Fibroblast of skin of left quadriceps (primary cell): ENCODE measurements at places on chromosomes 6 and 20.

DNA sequence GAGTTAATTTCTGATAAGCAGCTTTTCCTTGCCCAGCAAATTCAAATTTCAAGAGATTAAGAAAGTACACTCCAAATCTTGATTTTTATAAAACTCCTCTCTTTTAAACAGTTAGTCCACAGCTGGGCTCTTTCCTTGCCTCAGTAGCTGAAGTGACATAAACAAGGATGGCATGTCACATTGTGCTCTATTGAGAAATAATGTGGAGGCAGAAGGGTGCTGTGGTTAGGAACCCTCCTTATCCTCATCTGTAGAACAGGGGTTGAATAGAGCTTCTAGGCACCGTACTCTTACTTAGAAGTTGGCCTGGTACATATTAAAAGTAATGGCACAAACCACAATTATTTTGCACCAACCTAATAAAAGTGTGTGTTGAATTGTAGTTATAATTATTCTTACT lies 70.3 kb downstream of the RSPO3 start:
- DNase-seq, result no peak

DNA sequence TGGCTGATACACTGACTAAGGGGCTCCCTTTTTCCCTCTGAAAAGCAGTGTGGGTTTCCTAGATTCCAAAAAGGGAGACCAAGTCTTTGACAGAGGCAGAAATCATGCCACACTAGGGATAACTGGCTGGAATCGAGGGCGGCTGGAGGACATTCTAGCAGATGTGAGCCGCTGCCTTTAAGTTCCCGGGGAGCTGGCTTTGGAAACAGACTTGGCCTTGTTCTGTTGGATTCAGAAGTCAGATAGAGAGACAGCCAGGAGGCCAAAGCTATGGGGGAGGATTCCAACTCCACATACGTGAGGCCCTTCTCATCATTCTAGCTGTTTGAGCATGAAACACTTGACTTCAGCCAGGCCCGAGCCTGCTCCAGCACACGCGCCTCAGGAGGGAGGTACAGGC lies 109.9 kb upstream of the FOXC1 start:
- no peak for DNase-seq

DNA sequence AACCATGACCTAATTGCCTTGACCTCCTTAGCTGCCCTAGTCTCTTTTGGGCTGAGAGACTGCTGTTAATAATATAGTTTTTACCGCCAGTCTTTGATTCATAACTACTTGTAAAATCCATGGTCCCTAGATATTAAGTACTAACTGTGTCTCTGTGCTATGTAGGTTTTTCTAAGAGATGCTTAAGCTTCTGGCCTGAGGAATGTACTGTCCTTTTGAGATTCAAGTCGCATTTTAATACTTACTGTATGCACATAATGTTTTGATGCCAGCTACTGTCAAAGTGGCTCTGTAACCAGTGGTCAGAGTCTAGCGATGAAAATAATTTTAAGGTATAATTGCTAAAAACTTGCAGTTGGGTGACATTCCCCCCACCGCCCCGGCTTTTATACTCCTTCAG lies 2.1 kb downstream of the AKAP12 start:
- DNase-seq, result no peak

DNA sequence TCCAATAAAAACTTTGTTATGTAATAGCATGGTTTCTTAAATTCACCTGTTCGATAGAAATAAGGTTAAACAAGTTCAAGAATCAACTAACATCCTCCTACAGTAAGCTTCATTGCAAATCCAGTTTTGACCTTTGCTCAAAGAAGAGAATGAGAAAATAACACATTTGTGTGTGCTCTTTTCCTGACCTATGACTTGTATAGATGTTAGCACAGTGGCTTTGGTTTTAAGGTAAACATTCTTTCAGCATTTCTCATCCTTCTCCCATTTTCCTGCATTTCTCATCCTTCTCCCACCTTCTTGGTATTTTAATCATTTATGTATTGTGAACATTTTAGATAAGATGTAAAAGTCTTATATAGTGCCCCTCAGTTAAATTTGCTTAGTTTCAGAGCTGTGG lies 73.9 kb downstream of the PLCB1 start:
- DNase-seq, result no peak

GRCh38 chr6:46521464-46521971 lies 30.3 kb upstream of the RCAN2 start:
- DNase-seq, result no peak

DNA sequence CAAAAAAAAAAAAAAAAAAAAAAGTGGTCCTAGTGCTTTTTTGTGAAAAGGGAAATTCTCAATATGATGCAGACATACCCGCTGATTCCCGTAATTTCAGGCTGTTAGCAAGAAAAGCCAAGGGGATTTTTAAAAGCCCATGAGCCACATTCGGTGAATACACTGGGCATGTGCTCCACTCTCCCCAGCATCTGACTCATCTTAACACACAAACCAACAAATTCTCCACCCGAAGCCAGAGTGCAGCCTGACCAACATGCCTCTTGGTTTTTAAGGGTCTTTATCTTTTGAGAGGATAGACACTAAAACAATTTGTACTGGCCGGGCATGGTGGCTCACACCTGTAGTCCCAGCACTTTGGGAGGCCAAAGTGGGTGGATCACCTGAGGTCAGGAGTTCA lies 45.5 kb upstream of the CD83 start:
- no peak for DNase-seq

- no peak for DNase-seq
Measured at GRCh38 chr20:32523613-32524213, 61.4 kb downstream of the NOL4L start.

- no peak for DNase-seq
Measured at GRCh38 chr6:46215213-46215612, 44.4 kb upstream of the ENPP5 start.

DNA sequence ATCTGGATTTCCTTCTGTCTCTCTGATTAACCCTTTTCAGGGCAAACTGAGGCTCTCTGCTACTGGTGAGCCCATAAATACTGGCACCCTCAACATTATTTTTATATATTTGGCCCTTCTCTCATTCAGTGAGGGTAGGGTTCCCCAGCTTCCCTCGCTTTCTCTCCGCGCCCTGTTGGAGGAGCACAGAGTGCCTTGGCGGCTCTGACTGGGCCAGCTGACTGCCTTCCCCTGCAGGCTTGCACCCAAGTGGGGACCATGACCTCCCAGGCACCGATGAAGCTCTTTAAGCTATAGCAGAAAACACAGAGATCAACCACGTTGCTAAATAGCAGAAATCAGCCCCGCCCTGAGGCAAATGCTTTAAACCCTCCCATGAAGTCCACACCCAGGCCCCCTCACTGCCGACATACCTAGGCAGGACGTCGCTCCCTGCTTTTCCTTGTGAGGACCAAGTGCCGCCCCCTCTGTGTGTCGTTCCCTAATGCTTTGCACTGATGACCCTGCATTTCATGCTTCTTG lies 105.0 kb downstream of the HUS1B start:
- DNase-seq, result no peak

DNA sequence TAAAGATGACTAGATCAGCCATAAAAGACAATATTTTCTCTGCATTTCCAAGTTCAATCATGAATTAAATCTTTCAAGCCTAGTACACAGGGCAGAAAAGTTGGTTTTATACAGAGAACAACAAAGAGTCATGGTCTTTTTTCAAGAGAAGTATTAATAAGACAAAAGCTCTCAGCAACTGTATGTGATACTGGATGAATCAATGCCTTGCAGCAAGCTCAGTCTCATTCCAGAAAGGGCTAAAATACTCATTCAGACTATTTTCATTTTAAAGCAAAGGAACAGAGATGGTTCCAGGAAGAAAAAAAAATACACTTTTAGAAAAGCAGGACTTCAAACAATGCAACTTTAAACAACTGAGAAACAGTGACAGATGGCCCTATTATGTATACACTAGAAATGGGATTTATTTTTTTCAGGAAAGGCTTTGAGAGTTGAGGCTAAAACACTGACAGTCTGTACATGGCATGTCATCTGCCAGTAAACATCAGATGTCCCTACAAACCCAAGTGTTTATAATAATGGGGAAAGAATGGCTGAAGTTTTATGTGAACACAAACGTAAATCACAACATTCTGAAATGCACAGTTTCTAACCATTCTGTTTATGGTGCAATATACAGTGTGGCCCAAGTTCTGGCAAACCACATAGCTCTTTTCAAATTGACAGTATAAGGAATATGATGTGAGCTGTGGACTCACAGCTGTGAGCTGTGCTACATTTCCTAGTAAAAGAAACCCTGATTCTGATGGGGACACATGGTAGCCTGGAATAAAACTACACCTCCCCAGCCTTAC lies 114.3 kb upstream of the DST start:
- DNase-seq, result no peak

DNA sequence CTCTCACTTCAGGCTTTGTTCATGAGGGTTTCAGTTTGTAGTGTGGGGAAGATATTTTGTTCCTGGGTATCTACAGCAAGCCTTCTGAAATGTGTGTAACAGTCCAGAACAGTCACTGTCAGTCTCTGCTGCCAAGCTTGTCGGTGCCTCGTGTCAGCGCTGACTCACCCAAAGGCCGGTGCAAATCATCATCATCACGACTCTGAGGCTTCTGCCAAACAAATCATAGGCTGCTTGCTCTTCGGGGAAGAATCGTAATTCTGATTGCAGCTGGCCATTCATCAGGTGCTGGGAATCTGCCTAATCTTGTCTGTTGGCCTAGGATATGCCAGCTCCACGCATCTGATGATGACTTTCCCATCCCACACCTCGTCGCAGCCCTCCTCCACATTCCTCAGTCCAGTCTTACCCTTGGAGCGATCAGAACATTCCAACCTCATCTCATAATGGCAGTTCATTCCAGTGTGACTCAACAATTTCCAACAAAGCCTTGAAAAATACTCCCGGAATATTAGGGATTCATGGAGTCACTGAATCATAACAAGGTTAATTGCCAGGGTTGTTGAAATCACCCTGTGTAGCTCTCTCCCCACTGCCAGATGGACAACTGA lies 40.9 kb downstream of the ALDH8A1 start:
- peak; percentile 94 for DNase-seq

DNA sequence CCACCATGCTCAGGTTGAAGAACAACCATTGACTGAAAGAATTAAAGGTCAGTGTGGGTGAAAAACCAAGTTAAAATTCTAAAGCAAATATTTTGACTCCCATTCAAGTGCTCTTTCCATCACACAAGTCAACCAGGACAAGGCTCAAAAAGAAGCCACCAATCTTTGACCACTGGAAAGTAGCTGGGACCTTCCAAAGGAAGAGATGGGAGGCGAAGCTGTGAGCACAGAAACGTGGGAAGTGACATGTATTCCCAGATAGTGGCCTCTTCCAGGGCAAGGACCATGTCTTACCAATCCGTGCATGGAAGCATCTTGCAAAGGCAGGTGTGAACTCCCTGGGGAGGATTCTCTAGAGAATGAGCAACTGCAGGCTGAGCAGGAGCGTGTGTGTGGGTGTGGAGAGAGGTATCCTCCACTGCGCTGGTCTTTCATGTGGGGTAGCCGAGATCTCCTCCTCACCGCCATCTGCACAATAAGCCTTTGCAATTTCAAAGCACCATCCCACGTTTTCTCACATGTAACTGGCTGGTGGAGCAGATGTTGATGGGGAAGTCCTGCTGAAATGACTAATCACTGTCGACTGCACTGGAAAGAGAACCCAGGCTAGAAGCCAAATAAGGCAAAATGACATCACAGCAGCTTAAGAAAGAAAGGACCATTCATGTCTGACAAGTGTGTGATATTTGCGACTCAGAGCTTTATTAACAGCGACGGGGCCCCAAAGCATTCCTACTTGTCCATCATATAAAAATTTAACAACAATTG lies 189.4 kb upstream of the RREB1 start:
- peak; percentile 20 for DNase-seq

DNA sequence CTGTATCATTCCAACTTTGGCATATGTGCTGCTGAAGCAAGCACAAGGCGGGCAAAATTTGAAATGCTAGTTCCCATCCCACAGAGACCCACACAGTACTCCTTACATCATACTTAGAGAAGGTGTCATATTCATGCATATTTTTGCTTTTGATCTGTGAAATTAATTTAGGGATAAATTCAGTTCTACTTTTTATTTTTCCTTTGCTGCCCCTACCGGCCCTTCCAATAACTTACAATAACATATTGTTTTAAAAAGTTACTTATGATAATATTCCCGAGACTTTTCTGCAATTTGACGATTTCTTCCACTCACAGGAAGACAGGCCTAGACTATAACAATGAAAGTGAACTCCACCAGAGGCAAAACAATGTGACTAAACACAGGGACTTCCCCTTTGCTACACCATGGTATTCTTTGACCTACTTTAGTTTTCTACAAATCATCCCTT lies 35.0 kb downstream of the SESN1 start:
- DNase-seq, result no peak

GRCh38 chr6:336159-337114 lies 44.1 kb downstream of the DUSP22 start:
- no peak for DNase-seq

- DNase-seq, result no peak
Measured at GRCh38 chr6:37624606-37625574, 72.8 kb downstream of the MDGA1 start.
